Caki2 (cell line): ENCODE measurements at places on chromosomes 1 and 21. TPM values are rescaled to one million over a fixed set of nuclear protein-coding genes. Genes with fewer than 3 reads are reported as not detected.

Gene CAPN2
- 226 and 227 TPM in 2 replicates for total RNA-seq

Gene HFM1
- total RNA-seq, result 0.10 and 0.14 TPM in 2 replicates

Gene IGSF3
- total RNA-seq, result 30.4 and 36.0 TPM in 2 replicates

Gene LCA5L
- total RNA-seq, result 2.4 and 2.6 TPM in 2 replicates

Gene CENPF
- total RNA-seq, result 53.9 and 71.0 TPM in 2 replicates

Gene TNFRSF8
- total RNA-seq, result 0.30 TPM in 1 of 2 replicates, not detected in the other

Gene FCRL2
- total RNA-seq, result not detected in 2 replicates

Gene OSCP1
- total RNA-seq, result 9.1 and 16.9 TPM in 2 replicates

Gene MMEL1
- 1.5 TPM in 1 of 2 replicates, not detected in the other for total RNA-seq

Gene CLEC20A
- not detected in 2 replicates for total RNA-seq

Gene SMYD2
- total RNA-seq, result 98.0 and 109 TPM in 2 replicates

Gene ANKRD45
- 0.91 and 1.9 TPM in 2 replicates for total RNA-seq

Gene CCDC181
- not detected in 2 replicates for total RNA-seq

Gene PPIAL4G
- total RNA-seq, result not detected in 2 replicates

Gene RAD54L
- 9.7 and 23.5 TPM in 2 replicates for total RNA-seq

Gene LPAR3
- not detected in 2 replicates for total RNA-seq

Gene ACOT11
- total RNA-seq, result 3.9 and 6.3 TPM in 2 replicates

Gene OR2T11
- total RNA-seq, result not detected in 2 replicates

Gene LSS
- 16.7 and 18.8 TPM in 2 replicates for total RNA-seq

Gene OPRD1
- total RNA-seq, result not detected in 2 replicates

Gene CNTN2
- total RNA-seq, result 0.30 TPM in 1 of 2 replicates, not detected in the other

Gene S100A13
- 155 and 171 TPM in 2 replicates for total RNA-seq

Gene TSPAN2
- 6.0 and 11.5 TPM in 2 replicates for total RNA-seq
